ENCODE measurements at places on chromosomes 2 and 18.

- DNase-seq: no peak
Observed at GRCh38 chr18:41706301-41706700, 248.7 kb upstream of the PIK3C3 start.

- no peak for DNase-seq
Observed at GRCh38 chr18:45666006-45666405, 50.7 kb downstream of the SLC14A2 start.

- DNase-seq: no peak
Observed at GRCh38 chr18:50751490-50751889, 68.3 kb downstream of the MRO start.

GRCh38 chr2:20145497-20146193 lies 79.3 kb downstream of the SDC1 start:
- peak; percentile 79 for DNase-seq

- no peak for DNase-seq
Observed at GRCh38 chr18:6878556-6879297, 149.2 kb downstream of the ARHGAP28 start.

GRCh38 chr2:1585635-1586034 lies 158.7 kb downstream of the PXDN start:
- DNase-seq: no peak

DNA sequence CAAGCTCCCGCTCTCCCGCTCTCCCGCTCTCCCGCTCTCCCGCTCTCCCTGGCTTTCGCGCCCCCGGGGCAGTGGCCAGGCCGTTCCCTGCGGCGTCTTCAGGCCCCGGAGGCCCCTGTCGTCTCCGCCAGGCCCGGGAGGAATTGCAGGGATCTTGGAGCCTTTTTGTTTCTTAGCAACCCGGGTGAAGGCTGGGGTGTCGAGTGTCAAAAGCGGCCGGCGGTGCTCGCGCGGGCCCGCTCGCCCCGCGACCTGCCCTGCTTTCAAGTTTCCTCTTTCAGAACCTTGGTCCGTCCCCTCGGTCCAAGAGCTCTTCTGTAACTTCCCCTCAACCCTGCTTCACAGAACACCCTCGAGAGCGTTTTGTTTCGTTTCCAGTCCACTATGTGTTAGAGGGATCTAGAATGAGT lies 1.4 kb downstream of the RNF138 start:
- DNase-seq: peak; percentile 79

DNA sequence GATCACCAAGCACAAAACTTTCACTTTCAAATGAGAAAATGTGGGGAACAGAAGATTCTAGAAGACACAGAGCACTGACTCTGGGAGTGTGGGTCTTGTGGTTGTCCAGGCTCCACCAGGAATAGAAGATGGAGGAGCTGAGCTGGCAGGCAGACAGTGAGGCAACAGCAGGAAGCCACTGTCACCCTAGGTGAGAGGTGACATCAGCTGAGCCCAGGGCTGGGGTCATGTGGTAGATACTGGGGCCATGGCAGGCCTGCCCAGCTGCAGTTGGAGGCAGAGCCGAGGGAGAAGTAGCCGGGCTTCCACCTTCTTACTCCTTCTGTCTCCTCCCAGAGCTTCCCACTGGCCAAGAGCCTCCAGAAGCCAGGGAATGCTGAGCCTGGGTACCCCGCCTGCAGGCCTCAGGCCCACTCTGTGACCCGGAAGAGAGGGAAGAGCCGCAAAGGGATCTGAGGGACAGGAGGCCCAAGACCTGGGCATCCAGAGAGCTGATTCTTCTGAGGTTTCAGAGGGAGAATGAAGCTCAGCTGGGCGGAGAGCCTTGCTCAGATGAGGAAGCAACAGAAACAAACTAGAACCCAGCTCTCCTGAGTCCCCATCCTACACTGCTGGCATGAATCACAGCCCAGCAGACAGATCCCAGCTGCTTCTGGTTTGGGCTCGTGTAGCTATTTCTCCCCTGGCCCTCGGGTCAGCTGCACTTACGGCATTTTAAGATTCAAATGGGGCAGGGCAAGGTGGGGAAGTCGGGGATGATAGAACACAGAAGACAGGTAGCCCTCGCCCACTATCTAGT lies 39.8 kb upstream of the ASAP2 start:
- no peak for DNase-seq

DNA sequence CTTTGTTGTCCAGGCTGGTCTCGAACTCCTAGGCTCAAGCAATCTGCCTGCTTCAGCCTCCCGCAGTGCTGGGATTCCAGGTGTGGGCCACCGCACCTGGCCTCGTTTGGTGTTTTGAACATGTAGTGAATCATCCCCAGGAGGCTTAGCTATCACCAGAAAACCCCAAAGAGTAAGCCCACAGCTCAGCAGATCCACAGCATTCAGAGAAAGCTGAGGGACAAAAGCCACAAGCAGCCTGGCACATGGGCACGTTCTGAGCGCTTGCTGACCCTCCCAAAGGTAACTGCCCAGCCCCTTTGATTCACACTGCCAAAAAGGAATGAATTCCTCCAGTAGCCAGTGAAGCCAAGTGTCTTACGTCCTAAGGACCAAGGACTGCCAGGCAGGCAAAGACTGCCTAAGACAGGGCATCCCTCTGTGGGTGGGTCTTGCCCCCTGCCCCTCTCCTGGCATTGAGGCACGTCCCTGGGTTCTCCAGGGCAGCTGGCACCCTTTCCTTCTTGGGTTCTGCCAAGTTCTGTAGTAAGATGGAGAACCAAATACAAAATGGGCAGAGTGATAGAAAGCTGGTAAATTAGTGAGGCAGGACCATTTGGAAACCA lies 31.7 kb downstream of the MBP start:
- DNase-seq: peak; percentile 37

DNA sequence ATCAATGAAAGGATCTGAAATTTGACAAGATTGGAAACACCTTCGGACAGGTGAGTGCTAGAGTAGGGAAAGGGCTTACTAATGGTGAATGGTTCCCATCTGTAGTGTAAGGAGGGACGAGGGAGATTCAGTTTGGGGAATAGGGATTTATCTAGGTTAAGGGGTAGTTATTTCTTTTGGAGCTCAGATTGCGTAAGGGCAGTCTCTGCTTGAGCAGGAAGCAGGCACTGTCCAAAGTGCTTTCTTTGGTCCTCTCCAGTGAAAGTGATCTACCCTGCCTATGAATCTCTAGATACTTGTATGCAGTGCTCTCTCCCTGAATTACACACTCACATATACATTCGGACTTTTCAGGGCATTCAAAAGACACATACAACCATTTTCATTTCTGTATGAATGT lies 272.9 kb upstream of the FIGN start:
- DNase-seq: no peak

GRCh38 chr18:38648179-38648578 lies 1082.6 kb upstream of the CELF4 start:
- peak; percentile 2 for DNase-seq

DNA sequence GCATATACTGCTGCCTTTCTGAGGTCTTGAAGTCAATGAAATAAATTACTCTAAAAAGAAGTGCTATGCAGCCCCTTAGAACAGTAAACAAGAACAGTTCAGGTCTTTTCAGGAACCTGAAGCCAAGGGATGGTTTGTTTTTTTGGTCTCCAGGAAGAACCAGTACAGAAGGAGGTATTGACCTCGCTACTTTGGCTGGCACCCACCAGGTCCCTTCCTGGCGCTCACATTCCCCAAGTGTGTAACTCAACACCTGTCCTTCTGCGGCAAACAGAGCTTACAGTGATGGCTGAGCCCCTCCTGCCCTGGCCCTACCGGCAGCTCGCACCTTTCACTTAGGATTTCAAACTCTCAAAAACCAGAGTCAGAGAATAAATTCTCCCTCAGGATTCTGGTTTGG lies 51.9 kb downstream of the SETBP1 start:
- DNase-seq: no peak
